ENCODE measurements at places on chromosomes 11 and 22. TPM values are rescaled to one million over a fixed set of nuclear protein-coding genes. Genes with fewer than 3 reads are reported as not detected.
A peak's percentile ranks its signal among the peaks of the same experiment; 100 is the strongest.

Gene KBTBD4
- total RNA-seq = 15.2 TPM

Gene RAB36
- 0.67 TPM for total RNA-seq

Gene PLAAT2
- total RNA-seq = not detected

Gene ZNF214
- 0.61 TPM for total RNA-seq

Gene FAM111A
- 7.3 TPM for total RNA-seq

Gene WT1
- 4.4 TPM for total RNA-seq

Gene HBE1
- not detected for total RNA-seq

- DNase-seq = no peak
Measured at GRCh38 chr22:29641042-29641699, 37.7 kb downstream of the NF2 start.

GRCh38 chr11:10474551-10474950 is 19.5 kb downstream of the AMPD3 start:
- DNase-seq = no peak

- peak; percentile 55 for DNase-seq
Measured at GRCh38 chr11:44632466-44633123, 67.1 kb downstream of the CD82 start.

GRCh38 chr11:61062181-61062930 is 39.9 kb upstream of the CD5 start:
- DNase-seq = no peak

DNA sequence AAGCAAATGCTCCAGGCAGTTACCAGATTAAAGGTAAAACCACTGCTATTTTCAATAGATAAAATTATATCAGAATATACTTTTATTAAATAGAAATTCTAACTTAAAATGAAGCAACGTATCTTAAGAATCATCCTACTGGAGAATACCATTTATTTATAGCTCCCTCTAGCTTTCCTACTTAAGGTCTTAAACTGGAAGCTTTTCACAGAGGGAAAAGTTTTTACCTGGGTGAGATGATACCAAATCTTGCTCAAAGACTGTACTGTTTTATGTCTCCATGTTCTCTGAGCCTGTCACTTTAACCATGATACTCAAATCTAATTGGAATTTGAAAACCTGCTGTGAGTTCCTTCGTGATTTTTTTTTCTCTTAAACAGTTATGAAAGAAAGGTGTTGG is 291.8 kb downstream of the AASDHPPT start:
- no peak for DNase-seq

DNA sequence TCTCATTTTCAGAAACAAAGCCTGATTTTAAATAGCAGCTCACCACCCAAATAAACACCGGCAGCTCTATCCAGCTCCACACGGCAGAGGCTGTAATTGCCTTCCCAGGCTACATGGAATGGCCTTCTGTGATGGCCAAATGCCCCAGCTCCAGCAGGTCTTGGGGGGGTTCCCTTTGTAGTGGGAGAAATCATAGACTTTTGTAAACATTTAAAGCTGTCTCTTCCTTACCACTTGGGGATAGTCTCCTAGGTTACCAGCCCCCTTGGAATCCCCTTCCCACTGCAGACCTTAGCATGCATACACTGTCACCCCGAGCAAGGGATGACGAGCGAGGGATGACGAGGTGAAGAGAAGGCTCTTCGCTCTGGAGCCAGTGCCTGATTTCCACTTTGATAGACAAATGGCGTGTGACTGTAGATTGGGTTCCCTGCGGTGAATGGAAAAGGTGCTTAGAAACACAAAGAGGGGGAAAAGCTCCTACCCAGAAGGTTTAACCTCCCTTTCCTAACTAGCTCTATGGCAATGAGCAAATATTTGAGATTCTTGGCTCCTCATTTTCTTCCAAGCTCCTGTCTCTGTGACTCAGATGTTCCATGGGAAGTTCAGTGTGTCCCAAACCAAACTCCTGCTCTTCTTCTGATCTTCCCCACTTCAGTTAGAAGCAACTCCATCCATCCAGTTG is 108.0 kb upstream of the CADM1 start:
- no peak for DNase-seq

DNA sequence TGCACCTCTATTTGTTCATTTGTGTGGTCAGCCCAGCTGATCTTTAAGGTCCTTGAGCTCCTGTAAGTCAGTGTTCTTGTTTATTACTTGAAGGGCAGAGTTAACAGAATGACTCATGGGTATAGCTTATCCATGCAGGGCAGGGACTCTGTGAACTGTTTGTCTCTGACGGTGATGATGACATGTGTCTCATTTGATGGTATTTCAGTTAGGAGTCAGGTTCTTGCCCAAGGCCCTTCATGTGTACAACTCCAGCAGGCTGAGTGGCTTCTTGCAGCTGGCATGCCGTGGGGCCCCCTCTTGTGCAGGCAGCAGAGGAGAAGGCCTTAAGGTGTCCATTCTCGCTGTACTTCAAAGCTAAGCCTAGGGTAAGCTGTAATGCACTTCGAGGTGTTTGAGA is 165.1 kb downstream of the DBX1 start:
- DNase-seq = no peak

DNA sequence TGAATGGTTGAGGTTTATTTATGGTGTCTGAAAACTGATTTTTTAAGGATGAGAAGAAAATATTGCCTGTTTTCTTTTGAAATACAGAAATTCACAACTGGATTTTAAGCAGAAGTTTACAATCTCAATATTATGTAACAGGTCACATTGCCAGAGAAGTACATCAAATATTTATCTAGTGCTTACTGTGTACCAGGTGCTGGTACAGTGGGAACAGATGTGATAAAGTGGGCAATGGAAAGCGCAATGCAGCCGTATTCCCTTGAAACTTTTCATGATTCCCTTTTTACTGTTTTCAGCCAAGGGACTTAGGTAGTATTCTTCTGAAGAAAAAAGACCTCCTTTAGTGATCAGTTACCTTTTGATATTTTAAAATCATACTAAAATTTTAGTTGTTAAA is 49.6 kb downstream of the TTC17 start:
- no peak for DNase-seq

DNA sequence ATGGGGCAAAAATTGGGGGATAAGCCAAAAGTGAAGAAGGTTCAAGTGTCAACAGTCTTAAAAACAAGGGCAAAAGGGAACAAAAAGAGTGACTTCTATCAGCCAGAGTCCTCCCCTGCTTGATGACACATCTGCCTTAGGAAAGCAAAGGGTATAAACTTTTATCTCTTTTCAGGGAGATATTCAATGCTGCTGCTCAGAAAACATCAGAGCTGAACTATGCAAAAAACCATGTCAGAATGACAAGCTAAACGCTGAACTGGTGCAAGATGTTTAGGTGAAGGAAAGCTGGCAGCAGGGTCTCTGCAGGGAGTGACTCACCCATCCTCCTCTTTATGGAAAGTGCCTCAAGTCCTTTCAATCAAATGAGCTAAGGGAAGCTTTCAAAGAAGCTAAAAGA is 24.7 kb downstream of the ALG9 start:
- DNase-seq = no peak

- no peak for DNase-seq
Measured at GRCh38 chr22:44906248-44906936, 103.4 kb downstream of the PHF21B start.

- no peak for DNase-seq
Measured at GRCh38 chr11:92707665-92708064, 261.8 kb upstream of the MTNR1B start.

- no peak for DNase-seq
Measured at GRCh38 chr11:110894224-110894623, 182.0 kb upstream of the ARHGAP20 start.

DNA sequence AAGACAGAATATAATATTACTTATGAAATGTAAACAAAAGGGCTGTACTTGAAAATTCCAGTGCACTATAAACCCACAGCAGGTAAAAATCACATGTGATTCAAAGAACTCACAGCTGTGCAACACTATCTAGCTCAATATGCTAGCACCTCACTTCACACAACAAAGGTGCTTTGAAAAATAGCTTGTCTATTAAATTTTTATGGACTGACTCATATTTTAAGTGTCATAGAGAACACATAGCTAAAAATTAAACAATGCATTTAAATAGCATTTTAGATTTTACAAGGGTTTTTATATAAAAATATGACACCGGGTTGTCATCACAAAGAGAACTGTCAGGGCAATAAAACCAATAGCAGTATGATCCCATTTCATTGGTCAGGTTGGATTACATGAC is 1390.5 kb upstream of the TENM4 start:
- DNase-seq = no peak

DNA sequence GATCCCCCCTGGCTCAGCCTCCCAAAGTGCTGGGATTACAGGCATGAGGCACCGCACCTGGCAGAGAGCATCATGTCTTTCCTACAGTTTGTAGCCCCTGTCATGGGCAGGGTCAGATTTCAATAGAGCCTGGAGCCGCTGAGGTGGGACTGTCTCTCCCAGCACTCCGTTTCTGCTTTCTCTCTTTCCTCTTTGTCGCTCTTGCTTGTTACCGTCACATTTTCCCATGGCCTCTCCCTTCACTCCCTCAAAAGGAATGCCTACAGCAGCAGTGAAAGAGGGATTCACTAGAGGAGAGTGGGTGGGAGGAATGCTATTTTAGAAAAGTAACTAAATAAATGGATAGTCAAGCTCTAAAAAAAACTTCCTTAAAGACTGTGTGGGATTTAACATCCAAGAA is 136.7 kb upstream of the TTC12 start:
- DNase-seq = no peak

GRCh38 chr11:115643549-115644270 is 139.5 kb upstream of the CADM1 start:
- DNase-seq = no peak

DNA sequence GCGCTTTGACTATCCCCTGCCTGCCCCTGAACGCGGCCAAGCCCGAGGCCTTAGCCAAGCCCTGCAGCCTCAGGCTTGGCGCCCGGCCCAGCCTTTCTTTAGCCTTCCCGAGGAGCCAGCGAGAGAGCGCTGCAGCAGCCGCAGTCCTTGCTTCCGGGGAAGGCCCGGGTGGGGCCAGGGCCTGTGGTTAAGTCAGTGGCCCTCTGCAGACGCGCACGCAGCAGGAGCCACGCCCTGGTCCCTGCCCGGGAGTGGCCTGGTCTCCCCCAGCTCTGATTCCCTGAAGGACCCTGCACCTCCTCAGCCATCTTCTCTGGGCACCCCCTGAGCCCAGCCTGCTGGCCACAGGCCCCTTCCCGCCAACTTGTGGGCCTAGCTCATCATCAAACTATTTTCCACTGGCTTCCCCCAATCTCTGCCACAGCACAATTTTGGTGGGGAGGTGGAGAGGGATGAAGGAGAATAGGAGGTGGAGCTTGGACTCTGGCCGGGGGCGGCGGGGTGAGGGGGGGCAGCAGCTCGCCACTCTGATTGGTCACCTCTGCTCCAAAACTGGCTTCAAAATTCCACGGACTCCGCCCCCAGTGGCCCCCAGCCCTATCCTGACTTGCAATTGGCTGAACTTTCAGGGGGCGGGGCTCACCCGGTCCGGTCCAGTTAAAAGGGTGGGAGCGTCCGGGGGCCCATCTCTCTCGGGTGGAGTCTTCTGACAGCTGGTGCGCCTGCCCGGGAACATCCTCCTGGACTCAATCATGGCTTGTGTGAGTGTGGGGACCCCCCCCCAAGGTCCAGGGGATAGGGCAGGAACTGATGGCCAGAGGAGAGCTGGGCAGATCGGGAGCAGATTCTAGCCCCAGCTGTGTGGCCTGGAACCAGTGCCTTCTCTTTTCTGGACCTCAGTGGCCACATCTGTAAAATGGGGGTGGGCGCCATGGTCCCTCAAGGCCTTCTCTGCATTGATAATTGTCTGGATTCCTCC is at the start of gene LGALS1:
TSS of gene LGALS1 (plus strand) at position 686 of the 979 bp plus-strand sequence. CDS start at position 753, 67 bp downstream.
- DNase-seq = peak; percentile 96

DNA sequence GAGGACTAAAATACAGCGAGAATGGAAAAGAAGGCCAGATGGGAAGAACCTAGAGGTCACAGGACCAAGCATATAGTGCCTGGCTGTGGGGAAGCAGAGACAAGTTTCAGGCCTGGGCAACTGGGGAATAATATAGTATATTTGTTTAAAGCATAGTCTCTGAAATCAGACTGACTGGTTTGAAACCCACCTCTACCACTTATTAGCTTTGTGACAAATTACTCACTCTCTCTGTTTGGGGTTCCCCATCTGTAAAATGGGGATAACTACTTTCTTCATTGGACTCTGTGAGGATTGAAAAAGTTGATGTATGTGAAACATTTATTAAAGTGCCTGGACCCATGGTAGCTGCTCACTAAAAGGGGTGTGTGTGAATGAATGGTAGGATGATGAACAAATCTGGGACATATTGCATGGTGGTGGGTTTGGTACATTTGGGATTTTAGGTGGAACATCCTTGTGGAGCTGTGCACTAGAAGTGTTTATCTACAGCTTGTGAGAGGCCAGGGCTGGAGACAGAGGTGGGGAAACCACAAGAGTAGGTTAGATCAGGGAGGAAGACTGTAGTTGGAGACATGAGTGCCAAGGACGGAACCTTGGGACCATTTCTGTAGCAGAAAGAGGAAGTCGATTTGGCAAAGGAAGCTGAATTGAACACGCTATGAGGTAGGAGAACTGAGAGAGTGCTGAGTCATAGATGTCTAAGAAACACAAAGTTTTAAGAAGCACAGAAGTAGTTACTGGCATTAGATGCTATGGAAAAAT is 52.6 kb downstream of the SWAP70 start:
- DNase-seq = peak; percentile 68

- no peak for DNase-seq
Measured at GRCh38 chr11:20125927-20126326, 34.3 kb downstream of the DBX1 start.

GRCh38 chr22:22125579-22126468 is 118.8 kb upstream of the VPREB1 start:
- DNase-seq = no peak

DNA sequence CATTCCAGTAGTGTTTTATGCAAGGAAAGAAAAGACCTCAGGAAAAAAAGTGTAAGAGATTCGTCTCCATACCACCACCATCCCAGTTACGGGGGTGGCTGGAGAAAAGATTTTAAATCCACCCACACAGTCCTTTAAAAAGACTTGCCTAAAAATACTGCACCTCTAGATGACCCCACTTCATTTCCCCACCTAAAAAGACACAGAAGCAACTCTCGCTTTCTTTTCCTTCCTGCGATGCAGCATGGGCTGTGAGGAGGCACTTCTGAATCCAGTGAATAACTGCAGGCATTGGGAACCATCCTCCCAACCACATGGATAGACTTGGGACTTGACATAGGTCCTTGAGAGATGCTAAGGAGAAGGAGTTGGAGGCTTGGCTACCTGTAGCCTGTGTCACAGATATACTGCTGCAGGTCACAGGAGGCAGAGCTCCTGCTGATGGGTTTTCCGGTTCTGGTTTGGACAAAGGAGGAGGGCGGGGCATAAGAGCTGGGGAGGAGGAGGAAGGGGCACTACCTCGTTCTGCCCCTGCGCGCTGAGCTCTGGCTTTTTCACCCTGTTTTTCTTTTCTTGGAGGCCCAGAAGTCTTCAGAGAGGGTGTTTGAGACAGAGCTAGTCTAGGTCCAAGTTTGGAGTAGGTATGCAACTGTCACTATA is 285.9 kb downstream of the NTM start:
- DNase-seq = no peak

GRCh38 chr11:66315921-66316811 is 678 bp downstream of the CD248 start:
- DNase-seq = no peak
